ENCODE measurements at places on chromosomes 12 and 14. TPM values are rescaled to one million over a fixed set of nuclear protein-coding genes. Genes with fewer than 3 reads are reported as not detected.

OR6C4 gene
- total RNA-seq: not detected

DLGAP5 gene
- 32.0 TPM for total RNA-seq

SCARB1 gene
- 158 TPM for total RNA-seq

GPD1 gene
- 0.18 TPM for total RNA-seq

OR4K5 gene
- not detected for total RNA-seq

LRTM2 gene
- total RNA-seq: 0.07 TPM
